H9 (cell line): ENCODE measurements at places on chromosomes 3 and 15.

DNA sequence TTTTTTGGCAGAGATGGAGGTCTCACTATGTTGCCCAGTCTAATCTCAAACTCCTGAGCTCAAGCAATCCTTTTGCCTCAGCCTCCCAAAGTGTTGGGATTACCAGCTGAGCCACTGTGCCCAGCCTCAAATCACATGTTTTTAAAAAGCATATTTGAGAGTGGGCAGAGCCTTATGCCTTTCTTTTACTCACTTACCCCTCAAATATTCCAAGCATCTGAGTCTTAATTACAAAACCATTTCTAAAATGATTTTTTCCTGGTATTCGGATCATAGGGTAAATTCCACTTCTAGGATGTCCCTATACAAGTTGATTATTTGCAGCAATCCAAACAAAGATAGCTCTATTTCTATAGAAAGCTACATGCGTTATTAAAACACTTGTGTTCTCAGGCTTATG lies 106.1 kb downstream of the RFTN1 start:
- DNase-seq = no peak

DNA sequence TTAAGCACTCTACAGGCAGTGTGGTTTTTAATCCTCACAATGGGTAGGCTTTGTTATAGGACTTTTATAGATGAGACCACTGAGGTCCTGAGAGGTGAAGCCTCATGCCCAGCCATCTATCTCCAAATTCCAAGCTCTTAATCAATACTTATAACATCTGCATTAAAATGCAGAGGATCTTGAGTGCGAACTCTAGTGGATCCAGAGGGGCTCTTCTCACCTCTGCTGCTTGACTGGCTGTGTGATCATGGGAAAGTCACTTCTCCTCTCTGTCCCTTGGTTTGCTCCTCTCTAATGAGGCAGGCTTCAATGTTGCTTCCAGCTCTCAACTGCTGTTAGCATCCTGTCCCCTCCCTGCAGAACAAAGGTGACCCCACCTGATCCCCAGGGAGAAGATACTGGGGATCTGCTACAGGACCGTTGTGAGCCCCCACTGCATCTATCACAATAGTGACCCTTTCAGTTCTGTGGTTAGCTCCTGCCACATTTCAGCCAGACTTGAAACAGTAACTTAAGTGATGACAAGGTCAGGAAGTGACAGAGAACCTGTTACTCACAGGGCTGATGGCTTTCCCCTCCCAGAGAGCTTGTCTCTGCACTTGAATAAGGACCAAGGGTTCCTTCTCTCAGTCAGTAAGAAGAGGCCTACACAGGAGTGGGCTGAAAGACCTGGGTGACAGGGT lies 1.3 kb downstream of the SLC27A2 start:
- DNase-seq = no peak

DNA sequence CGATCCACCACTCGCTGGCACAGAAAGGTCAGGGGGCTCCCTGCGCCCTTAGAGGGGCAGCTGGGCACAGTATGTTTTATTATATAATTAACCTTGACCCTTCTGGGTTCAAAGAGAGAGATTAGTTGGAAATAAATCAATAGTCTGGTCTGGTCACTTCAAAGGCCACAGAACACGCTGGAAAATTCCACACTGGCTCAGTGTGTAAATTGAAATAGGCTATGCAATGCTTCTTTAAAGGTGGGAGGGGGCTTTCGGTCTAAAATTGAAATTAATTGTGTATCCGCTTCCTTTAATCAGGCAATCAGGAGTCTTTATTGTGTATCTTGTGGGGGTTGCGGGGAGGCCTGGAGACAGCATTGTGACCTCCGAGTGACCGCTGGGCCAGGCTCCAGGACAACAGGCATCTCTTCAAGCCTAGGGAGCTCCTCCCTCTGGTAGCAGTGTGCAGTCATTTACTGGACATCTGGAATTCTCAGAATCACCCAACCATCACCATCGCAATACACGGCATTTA lies 8.0 kb downstream of the RNU5B-1 start:
- DNase-seq = no peak

DNA sequence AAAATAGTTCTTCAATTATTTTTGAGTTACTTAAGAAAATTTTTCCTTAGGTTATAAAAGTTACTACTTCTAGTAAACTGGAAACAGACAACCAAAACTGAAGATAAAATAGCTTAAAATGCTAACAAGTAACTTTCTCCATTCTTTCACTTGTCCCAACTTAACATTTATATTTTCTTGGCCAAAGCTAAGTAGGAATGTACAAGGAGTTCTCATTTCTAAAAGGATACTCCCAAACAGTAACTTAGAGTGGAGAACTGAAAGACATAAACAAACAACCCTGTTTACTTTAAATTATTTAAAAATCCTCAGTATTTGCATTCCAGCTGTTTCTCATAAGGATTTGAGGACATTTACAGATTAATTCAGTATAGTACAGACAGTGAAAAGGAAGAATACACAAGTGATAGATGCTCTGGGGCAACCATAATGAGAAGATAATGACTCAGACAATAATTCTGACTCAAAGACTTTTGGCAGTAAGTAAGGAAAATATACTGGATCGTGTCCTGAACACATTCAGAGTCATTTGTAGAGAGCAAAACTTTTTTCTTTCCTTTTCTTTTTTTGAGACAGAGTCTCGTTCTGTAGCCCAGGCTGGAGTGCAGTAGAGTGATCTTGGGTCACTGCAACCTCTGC lies 29.2 kb upstream of the ANXA2 start:
- DNase-seq = no peak

DNA sequence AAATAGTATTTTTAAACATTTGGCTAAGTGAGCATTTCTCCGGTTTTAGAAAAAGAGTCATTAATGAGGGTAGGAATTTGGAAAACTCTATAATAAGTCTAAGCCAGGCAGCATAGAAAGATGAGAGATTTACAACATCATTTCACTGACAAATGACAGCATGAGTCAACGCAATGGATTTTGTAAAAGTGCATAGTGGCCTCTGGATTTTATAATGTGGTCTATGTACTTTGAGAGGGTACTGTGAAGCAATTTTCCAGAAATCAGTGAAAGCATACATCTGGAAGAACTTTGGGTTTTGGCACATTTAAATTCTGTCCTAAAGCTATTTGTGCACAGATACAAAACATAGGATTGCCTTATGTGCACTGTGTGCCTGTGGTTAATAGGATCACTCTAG lies 130.8 kb upstream of the CCNL1 start:
- DNase-seq = no peak

GRCh38 chr15:88498996-88499395 lies 31.5 kb downstream of the MRPS11 start:
- no peak for DNase-seq

GRCh38 chr15:78915341-78916087 lies 29.3 kb downstream of the CTSH start:
- DNase-seq = no peak

DNA sequence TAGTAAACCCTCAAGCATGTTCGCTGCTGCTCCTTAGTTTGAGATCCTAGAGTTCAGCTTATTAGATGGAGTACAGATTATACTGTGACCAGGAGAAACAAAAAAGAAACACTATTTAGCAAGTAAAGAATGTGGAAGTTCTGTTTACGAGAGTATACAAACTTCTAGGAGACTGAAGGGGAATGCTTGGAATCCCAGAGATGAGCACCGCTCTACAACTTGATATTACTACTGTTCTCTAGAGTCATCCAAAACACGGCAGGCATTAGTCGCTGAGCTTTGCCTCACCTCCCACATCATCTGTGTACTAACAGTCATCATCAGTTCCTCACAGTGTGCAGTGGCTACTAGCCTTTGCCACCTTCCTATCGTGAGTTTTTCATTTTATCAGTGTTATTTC lies 121.4 kb upstream of the CHRM5 start:
- no peak for DNase-seq

DNA sequence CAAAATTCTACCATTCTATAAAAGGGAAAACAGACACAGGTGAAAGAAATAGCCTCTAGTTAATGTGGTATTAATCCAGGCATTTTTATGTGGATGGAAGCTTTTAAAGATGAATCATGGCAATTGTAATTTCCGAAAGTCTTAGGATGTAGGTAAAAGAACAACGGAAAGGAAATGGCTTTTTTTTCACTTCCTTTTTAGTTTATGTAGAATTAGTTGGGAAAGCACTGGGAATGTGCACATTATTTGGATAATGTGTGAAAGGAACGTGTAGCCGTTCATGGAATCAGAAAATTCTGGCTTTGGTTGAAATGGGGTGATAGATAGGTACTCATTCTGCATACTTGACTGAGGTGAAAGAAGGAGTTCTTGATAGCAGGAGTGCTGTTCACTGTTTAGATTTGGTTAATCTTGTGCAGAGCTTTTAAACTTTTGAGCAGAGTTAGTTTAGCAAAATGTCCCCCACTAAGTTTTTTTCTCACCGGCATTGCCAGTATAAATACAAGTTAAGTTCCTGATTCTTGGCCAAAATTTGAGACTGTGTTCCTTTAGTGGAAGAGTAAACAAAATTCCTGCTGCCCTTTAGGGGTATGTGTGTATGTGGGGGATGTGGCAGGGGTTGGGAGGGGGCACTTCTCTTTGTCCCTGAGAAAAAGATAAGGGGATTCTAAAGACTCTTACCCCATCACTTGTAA lies 20.2 kb upstream of the UTS2B start:
- no peak for DNase-seq
